Stimulated activated CD4-positive, alpha-beta T cell treated with anti-CD3 and anti-CD28 coated beads, Interleukin-15, amount 100 ng/mL, for 1 hour (primary cell): ENCODE measurements at places on chromosomes 2 and 18.
A peak's percentile ranks its signal among the peaks of the same experiment; 100 is the strongest.

DNA sequence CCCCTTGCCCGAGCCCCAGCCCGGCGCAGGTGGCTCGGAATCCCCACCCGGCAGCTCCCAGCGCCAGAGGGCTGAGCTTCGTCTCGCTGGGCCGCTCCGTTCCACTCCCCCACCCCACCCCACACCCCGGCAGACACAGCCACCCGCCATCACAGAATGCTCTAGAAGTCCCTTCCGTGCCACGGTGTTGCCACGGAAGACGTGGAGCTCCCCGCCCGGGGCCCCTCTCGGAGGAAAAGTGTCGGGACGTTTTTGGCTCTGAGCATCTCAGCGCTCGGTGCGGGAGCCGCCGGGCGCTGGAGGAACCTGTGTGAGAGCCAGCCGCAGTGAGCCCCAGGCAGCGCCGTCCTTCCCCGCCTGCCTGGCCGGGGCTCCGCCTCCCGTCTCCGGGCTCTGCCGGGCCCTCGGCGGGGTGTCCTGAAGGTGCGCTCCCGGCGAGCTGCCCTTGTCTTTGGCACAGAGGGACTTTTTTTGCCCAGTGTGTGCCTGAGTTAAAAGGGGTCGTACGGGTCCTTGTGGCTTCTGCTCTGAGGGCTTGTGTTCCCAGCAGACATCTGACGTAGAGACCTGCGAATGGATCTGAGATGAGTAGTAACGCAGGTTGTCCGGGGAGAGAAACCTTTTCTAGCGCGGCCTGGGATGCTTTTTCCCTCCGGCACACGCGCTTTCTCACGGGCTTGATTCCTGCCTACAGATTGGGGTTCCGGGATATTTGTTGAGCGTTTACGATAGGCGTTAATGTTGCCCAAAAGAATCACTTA lies 1.8 kb downstream of the ZCCHC2 start:
- peak; percentile 42 for DNase-seq

GRCh38 chr18:1846640-1847039 lies 724.7 kb downstream of the METTL4 start:
- no peak for DNase-seq

- no peak for DNase-seq
Measured at GRCh38 chr2:168699844-168700417, 102.5 kb upstream of the NOSTRIN start.

DNA sequence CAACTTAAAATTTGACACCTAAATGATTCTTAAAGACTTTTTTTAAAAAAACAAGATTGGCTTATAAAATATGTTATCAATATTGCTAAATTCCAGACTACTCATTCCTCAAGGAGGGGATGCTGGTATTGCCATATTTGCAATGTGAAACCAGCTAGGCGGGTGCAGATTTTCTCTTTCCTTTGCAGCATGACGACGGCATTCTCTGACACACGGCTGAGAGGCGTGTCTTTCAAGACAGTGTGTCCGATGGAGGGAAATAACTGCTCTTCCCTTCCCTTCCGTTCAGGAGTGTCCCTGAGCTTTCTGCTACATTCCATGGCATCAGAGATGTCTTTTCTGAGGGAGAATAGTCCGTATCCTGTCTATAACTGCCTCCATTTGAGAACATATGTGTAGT lies 38.2 kb upstream of the CNGA3 start:
- DNase-seq: no peak
